Endothelial cell (in vitro differentiated cells): ENCODE measurements at places on chromosomes 4 and X. TPM values are rescaled to one million over a fixed set of nuclear protein-coding genes. Genes with fewer than 3 reads are reported as not detected.

FAM236C gene
- total RNA-seq: not detected

LRCH2 gene
- total RNA-seq: 3.7 TPM

CENPVL1 gene
- not detected for total RNA-seq

SLC4A4 gene
- total RNA-seq: 5.0 TPM

USP26 gene
- not detected for total RNA-seq

CDS1 gene
- 2.0 TPM for total RNA-seq

CTSO gene
- 3.5 TPM for total RNA-seq
